ENCODE measurements at places on chromosomes 16 and 17.
A peak's percentile ranks its signal among the peaks of the same experiment; 100 is the strongest.

DNA sequence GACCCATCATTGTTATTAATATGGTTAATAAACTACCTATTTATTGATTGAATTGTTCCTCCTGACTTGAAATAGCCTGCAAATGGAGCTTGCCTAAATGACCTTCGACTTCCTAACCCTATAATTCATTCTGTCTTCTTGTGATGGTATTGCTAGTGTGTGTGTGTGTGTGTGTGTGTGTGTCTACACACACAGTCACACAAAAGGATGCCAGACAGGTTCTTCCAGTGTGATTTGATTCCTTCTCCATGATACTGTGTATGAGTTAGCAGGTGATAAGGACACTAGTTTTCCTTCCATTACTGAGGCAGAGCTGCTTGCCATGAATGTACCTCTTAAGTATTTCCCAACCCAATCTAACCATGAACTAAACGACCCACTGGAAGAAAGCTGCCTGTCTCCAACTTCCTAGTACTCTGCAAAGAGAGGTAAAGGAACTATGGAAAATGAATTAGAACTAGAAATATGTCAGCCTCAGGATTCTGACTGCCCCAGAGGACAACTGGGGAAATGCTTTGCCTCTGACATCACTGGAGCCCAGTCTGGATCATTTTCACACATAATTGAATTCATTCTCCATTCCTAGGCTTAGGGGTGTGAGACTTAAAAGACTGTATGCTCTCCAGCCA, 3.5 kb upstream of the CDC6 start:
- no peak for DNase-seq

- no peak for DNase-seq
Measured at GRCh38 chr16:11367483-11367906, 22.2 kb downstream of the RMI2 start.

- no peak for DNase-seq
Measured at GRCh38 chr17:78330570-78331224, 29.2 kb downstream of the SOCS3 start.

DNA sequence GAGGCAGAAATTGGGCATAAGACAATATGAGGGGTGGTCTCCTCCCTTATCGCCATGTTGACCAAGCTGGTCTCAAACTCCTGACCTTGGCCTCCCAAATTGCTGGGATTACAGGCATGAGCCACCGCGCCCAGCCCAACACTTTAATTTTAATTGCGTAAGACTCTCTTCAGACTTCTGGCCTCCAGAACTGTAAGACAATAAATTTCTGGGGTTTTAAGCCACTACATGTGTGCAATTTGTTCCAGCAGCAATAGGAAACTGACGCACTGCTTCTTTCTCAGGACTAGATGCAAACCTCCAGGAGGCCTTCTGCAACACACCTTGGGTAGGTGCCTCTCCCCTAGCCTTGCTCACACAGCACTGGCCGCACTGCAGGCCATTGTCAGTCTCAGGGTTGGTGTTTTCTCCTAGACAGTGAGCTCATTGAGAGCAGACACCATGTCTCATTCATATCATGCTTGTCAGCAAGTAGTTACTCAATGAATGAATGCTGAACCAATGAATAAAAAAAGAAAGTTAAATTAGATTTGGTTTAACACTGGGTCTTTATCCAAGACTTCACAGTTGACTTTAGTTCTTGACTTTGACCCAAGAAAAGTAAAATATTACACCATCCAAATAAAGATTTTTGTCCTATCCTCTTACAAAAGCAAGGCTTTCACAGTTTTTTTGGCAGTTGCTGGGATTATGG, 5.5 kb upstream of the ACSF2 start:
- DNase-seq, result no peak

GRCh38 chr17:30950669-30951399, 20.0 kb upstream of the RNF135 start:
- DNase-seq, result peak; percentile 83

GRCh38 chr17:82065193-82065637, 389 bp downstream of the DUS1L start:
- DNase-seq, result no peak

DNA sequence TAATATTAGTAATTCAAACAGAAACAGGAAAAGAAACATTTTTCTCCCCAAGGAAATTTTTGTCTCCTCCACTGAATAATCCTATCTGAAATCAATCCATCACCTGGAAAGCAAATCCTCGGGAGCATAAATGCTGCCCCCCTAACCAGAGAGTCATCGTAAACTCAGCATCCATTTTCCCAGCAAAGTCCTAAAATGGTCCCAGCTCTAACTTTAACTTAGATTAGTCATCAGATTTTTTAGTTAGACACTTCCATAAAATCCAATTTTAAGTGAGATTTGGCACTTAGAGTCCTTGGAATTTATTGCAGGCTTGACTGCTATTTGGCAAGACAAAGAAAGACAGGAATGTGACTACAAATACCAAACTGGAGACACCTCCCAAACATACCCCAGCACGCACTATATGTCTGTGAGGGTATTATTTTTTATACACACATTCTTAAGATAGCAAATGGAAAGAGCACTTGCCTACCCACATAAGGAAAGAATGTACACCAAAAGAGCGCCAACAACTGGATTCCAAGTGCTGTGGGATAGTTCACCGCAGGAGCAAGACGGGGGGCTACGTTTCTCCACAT, 15.4 kb downstream of the SCO1 start:
- DNase-seq, result no peak

DNA sequence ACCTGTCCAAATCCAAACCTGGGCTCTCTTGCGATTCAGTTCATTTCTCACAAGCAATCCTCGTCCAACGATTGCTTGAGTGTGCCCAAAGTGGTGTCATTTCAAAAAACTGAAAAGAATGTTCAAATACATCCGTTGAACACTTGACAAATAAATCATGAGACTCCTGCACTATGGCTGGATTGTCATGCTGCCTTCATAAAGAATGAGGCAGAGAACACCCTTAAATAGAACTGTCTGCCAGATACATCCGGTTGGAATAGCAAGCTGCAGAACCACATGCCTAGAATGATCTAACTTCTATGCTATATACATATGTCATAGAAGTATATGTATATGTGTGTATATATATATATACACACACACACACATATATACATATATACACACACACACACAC, 55.4 kb upstream of the HAPSTR1 start:
- DNase-seq, result no peak

DNA sequence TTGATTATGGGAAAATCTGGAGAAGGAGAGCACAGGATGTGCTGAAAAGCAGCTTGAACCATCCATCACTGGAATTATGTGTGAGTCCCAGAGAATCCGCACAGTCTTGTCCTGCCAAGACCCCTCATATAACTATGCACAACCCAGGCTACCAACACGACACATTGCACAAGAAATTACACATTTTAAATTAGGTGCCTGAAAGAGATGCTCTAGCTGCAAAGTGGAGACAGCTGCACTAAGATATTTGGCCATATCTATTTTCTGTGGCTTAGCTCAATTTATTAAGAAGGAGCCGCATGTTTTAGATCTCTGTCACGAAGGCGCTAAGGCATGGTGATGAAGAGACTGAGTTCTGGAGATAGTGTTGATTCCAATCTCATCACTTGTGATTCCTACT, 1308.4 kb downstream of the CDH8 start:
- no peak for DNase-seq

DNA sequence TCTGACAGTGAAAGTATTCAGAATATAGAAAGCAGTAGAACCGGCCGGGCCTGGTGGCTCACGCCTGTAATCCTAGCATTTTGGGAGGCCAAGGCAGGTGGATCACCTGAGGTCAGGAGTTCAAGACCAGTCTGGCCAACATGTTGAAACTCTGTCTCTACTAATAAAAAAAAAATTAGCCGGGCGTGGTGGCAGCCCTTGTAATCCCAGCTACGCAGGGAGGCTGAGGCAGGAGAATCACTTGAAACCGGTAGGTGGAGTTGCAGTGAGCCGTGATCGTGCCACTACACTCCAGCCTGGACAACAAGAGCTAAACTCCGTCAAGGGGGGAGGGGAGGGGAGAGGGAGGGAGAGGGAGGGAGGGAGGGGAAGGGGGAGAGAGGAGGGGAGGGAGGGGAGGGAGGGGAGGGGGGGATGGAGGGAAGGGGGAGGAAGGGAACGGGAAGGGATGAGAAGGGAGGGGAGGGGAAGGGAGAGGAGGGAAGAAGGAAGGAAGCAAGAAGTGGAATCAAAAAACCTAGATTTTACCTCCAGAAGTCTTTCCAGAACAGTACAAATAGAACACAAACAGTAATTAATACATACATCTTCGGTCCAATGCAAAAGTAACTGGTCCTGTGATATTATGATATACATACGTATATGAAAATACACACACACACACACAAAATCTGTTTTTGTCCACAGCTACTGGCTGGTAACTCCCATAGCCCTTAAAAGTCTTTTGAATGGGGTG, 10.9 kb upstream of the NT5C start:
- no peak for DNase-seq

- DNase-seq, result no peak
Measured at GRCh38 chr16:80743273-80743672, 61.1 kb downstream of the CDYL2 start.

DNA sequence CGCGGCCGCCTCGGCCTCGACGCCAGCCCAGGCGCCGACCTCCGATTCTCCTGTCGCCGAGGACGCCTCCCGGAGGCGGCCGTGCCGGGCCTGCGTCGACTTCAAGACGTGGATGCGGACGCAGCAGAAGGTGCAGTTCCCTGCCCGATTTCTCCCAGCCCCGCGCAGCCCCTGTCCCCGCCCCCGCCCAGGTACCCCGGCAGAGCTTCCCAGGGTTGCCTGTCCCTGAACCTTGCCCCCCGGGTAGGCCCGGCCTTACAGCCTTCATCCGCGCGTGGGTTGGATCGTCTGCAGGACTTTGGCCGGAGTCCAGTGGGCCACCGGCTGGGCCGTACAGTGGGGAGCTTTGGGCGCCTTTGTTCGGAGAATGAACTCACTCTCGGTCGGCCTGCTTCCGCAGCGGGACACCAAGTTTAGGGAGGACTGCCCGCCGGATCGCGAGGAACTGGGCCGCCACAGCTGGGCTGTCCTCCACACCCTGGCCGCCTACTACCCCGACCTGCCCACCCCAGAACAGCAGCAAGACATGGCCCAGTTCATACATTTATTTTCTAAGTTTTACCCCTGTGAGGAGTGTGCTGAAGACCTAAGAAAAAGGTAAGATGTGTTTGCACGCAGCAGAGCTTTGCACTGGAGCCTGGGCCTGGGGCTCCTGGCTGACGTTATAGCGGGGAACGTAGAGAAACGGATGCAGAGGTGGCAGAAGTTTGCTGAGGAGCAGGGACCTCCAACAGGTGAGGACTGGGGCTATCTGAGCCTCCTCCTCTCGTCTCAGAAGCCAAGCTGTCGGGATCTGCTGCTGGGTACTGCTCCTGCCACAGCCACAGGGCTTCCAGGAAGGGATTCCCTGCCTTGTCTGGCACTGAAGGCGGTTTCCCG, 593 bp downstream of the GFER start:
- no peak for DNase-seq

DNA sequence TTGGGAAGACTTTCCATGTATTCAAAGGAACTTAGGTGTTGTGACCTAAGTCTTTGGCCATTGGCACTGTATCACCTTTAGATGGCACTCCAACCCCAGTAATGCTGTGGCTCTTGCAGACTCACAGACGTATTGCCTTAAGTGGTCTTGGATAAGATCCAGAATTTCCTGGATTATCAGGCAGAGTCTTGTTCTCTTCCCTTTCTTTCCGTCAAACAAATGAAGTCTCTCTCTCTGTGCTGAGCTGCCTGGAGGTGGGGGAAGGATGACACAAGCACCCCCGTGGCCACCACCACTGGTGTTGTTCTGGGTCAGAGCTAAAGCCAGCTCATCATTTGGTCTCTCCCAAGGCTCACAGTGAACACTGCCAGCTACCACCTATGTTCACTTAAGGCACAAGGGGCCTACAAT, 789.9 kb upstream of the KIF2B start:
- peak; percentile 59 for DNase-seq

- no peak for DNase-seq
Measured at GRCh38 chr17:60151355-60151754, 1.6 kb downstream of the CA4 start.

- no peak for DNase-seq
Measured at GRCh38 chr17:35073183-35073790, 9.8 kb upstream of the RFFL start.

DNA sequence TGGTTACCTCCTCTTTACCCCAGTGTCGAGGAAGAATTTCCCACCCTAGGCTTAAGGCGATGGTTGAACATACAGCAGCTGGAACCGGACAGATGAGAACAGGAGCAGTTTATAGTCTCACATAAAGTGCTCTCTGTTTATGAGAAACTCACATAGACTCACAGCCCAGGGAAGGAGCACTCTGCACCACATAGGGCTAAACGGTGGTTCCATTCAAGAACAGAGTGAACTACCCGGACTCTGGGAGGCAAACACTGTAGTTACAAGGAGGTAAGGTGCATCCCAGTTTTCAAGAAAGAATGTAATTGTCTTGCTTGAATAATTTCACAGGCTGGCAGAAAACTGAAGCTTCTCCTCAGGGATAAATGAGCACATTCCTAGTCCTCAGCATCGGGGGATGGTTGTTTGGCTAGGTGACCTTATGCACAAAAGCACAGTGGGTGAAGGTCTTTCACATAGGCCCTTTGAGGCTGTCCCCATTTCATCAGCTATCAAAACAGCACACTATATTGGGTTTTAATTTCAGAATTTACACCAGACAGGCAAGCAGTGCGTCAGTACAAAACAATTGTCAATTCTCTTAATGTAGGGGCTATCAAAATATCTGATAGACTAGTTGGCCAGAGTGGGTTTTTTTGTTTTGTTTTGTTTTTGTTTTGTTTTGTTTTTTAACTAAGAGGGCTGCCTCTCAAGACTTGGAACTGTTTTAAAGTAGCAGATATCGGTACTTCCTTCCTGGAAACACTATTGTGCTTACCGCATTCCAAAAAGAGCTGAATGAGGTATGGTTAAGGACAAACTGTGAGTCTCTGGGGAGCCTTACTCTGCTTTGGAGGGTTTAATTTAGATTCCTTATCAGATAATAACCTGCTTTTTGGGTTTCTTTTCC, 918.1 kb upstream of the CDH8 start:
- no peak for DNase-seq

DNA sequence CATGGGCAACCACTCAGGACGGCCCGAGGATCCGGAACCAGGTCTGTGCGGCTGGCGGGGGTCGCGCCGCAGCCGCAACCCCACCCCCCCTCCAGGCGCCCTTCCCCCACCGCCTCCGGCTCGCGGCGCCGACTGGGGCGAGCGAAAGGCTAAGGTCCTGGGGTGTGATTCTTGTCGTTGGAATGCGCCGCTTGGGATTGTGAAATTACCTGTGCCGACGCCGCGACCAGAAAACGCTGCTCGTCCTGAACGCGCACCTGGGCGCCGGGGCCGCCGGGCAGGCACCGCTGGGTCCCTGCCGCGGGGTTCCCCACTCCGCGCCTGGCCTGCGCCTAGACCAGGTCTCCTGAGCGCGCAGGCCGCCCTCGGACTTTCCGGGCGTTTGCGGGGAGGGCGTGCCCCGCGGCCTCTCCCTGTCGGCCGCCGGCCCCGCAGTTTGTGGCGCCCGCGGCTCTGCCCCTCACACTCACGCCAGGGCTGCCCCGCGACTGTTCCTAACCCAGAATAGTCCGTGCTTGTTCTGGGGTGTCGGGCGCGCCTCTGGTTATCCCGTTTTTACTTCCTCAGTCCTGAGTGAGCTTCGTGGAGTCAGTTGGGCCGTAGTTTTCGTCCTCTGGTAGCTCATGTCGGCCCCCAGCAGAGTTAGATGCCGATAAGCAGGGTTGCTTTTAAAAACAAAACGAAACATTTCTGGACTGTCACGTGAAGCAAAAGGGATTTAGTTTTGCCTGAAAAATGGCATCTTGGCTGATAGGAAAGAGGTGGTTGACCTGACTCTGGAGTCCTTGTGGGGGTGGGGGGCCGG, 147.2 kb downstream of the SPECC1 start:
- DNase-seq, result peak; percentile 23

GRCh38 chr16:23832882-23833281, 2.9 kb upstream of the PRKCB start:
- DNase-seq, result no peak

GRCh38 chr17:30808785-30809286, 15.7 kb downstream of the CRLF3 start:
- DNase-seq, result no peak
